MCF 10A (cell line): ENCODE measurements at places on chromosomes 3 and 15. TPM values are rescaled to one million over a fixed set of nuclear protein-coding genes. Genes with fewer than 3 reads are reported as not detected.

The ZPLD1 gene
- 0.12 and 0.22 TPM in 2 replicates for total RNA-seq

The KLHL6 gene
- total RNA-seq, result not detected in 2 replicates

The SLC28A1 gene
- total RNA-seq, result not detected in 2 replicates

The DLEC1 gene
- total RNA-seq, result 1.3 TPM in 1 of 2 replicates, not detected in the other

The GP5 gene
- total RNA-seq, result 0.15 TPM in 1 of 2 replicates, not detected in the other

DNA sequence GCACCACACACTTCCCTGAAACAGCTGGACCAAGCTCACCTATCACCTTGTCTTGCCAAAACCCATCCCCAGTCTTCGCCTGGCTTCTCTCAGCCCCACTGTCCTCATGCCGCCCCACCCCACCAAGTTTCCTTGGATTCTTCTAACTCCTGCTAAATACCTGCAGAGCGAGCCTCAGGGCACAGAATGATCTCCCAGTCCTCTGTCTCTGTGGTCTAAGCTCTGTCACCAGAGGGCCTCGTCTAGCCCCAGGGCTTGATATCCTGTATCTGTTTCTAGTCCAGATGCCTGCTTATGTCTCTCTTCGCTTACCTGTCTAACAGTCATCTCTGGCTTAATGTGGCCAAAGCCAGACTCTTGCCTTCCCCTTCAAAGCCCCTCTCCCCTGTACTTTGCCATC, 9.7 kb downstream of the CCDC12 start:
- H3K4me1 ChIP-seq, result peaks cover 30% of the 10 kb centered on the region
- H3K36me3 ChIP-seq, result peaks cover 28% of the 10 kb centered on the region
- H3K27me3 ChIP-seq, result no peaks in the 10 kb centered on the region
- no peak for DNase-seq
- no peak overlapping the region for H3K27ac ChIP-seq

DNA sequence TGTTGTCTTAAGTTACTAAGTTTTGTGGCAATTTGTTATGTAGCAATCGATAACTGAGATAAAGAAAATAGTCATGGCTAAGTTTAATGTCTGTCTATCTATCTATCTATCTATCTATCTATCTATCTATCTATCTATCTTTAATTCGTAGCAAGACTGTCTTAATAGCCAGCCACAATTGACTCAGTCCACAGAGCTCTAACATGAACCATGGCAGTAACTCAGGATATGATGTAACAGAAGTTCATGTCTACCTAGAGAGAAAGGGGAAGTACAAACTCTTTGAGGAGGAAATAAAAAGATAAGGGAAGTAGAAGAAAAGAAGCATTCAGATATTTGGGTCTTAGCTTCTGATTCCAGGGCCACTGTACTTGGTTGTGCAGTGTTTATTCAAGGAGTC, 61.5 kb upstream of the FNDC3B start:
- no peaks in the 10 kb centered on the region for H3K27me3 ChIP-seq
- no peaks in the 10 kb centered on the region for H3K36me3 ChIP-seq
- no peak overlapping the region for H3K4me3 ChIP-seq
- no peak for DNase-seq
- no peaks in the 10 kb centered on the region for H3K4me1 ChIP-seq

DNA sequence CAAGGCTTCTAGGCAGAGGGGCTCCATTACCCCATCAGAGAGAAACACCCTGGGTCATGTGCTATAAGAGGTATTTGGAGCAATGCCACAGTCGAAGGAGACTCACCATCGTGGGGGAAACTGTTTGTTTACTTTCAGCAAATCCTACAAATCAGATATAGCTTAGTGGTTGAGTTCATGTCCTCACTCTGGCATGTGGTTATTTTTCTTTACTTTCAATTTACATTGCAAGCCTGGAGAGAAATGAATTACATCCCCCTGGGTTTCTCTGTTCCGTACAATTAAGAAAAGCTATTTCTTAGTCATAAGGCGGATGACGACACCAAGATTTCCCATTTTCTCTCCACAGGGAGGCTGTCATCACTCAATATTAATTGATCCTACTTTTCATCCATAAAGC, 36.9 kb downstream of the RFTN1 start:
- DNase-seq, result peak; percentile 56
- no peak overlapping the region for H3K27ac ChIP-seq
- H3K4me3 ChIP-seq, result no peak overlapping the region
- no peaks in the 10 kb centered on the region for H3K27me3 ChIP-seq
- H3K36me3 ChIP-seq, result no peaks in the 10 kb centered on the region

DNA sequence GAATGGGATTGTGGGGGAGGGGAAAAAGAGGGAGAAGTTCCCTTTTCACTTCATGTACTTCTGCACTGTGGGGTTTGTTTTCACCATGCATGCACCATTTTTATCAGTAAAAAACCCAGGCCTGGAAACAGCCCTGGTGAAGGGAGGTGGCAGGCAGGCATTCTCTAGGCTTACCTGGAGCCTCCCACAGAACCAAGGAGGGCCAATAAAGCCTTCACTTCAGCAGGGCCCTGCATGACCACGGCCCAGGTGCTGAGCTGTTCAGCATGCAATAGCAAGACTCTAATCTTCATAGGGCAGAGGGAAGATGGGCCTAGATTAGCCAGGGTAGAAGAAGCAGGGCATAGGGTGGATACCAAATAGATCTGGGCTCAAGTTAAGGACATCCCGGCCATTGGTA, 49.6 kb downstream of the SCN5A start:
- no peaks in the 10 kb centered on the region for H3K36me3 ChIP-seq
- no peak overlapping the region for H3K27ac ChIP-seq
- no peak for DNase-seq
- no peak overlapping the region for H3K4me3 ChIP-seq
- no peaks in the 10 kb centered on the region for H3K4me1 ChIP-seq

- H3K36me3 ChIP-seq, result no peaks in the 10 kb centered on the region
- H3K4me1 ChIP-seq, result peaks cover 10% of the 10 kb centered on the region
- DNase-seq, result no peak
Measured at GRCh38 chr3:77939726-77940125, 899.8 kb downstream of the ROBO2 start.

DNA sequence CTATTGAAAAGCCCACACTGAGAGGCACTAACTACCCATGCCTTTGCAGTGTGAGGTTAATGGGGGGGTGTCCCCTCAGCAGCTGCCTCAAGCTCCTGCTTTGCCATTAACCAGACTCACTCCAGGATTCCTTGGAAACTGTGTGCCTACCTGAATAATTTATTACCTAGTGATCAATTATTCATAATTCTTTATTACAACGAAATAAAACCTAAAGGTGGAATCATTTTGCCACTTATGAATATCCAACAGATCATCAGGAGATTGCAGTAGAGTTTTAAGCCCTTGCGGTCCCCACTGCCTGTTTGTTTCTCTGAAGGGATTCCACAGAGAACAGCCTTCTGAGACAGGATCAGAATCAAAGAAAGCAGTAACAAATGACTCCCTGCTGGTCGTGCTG, 23.3 kb downstream of the NEK11 start:
- H3K36me3 ChIP-seq, result no peaks in the 10 kb centered on the region
- no peak for DNase-seq
- no peak overlapping the region for H3K4me3 ChIP-seq
- no peak overlapping the region for H3K27ac ChIP-seq
- no peaks in the 10 kb centered on the region for H3K4me1 ChIP-seq

DNA sequence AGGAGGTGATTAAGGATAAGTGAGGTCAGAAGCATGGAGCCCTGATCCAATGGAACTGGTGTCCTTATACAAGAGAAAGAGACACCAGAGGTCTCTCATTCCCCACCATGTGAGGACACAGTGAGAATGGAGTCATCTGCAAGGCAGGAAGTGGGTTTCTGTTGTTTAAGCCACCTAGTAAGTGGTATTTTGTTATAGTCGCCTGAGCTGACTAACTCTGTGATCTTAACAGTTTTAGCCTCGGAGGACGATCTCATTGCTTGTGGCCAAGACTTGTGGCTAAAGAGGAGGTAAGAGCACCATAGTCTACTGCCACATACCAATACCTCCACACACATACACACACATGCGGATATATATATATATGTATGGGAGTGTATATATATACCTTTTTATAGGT, 73.8 kb downstream of the MCTP2 start:
- no peak for DNase-seq
- H3K36me3 ChIP-seq, result peaks cover 21% of the 10 kb centered on the region
- H3K4me1 ChIP-seq, result peaks cover 19% of the 10 kb centered on the region
- no peak overlapping the region for H3K27ac ChIP-seq
